ENCODE measurements at places on chromosomes 13 and 19.

DNA sequence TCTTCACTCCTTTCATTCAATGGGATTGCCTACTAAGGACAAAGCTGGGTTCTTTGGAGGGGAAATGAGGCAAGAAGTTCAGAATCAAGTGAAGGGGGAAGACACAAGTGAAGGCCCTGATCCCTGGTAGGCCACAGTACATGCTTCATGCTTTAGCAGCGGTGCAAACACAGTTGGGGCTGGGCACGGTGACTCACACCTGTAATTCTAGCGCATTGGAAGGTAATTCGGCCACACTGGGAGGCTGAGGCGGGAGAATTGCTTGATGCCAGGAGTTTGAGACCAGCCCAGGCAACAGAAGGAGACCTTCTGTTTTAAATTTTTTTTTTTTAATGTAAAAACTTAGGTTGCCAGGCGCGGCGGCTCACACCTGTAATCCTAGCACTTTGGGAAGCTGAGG, 23.4 kb upstream of the GATAD2A start:
- no peak for DNase-seq

GRCh38 chr13:79880818-79881217, 399.9 kb downstream of the NDFIP2 start:
- DNase-seq = peak; percentile 4

DNA sequence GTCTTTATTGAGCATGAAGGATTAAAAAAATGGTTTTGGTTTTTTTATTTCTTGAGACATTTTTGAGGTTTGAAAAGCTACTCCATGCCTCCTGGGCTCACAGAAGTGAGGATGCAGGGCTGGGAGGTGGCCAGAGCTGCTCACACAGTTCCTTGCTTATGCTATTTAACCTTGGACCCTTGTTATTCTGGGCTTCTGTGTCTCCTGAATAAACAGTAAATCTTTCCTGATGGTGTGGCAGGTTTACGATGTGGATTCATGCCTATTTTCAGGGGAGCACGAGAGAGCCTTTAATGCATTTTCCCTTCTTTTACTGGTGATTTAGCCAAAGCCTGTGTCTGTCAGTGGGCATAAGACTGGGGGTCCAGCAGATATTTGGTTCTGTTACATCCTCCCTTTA, 34.3 kb upstream of the PCDH8 start:
- DNase-seq = no peak

- DNase-seq = no peak
These were observed 8.7 kb upstream of the INSL3 start for GRCh38 chr19:17829855-17830566.

DNA sequence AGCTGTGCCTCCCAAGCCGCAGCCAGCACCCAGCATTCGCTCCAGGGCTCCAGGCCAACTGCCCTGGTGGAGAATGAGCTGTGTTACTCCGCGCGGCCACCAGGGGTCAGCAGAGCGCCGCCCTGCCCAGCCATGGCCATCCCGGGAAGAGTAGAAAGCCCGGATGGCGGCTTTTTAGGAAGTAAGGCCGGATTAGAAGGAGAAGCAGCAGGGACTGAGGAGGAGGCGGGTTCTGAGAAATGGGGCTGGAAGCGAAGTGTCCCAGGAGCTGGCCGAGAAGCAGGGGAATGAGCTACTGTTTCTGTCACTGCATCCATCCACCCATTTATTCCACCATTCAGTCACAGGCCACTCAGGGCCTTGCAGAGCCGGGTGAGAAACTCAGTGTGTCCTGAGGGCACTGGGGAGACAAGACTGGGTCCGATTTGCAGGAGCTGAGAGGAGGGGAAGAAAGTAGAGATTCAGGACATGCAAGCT, 6.6 kb upstream of the NPAS1 start:
- DNase-seq = peak; percentile 56

- DNase-seq = no peak
These were observed 23.2 kb downstream of the HSPH1 start for GRCh38 chr13:31138515-31138914.

- DNase-seq = peak; percentile 37
These were observed 75.9 kb downstream of the ESD start for GRCh38 chr13:46721054-46721453.

GRCh38 chr19:48239582-48240141, 16.1 kb downstream of the CARD8 start:
- DNase-seq = no peak

- DNase-seq = peak; percentile 88
These were observed 902 bp upstream of the ZNF428 start for GRCh38 chr19:43620061-43621001.

GRCh38 chr19:50344661-50345318, 15.6 kb upstream of the KCNC3 start:
- DNase-seq = no peak

GRCh38 chr13:51364404-51365008, 25.0 kb downstream of the SERPINE3 start:
- DNase-seq = no peak

Data from CD4-positive, alpha-beta T cell treated with Interferon alpha-2 for 1 hour (primary cell).